ENCODE measurements at places on chromosomes 5 and 9.

DNA sequence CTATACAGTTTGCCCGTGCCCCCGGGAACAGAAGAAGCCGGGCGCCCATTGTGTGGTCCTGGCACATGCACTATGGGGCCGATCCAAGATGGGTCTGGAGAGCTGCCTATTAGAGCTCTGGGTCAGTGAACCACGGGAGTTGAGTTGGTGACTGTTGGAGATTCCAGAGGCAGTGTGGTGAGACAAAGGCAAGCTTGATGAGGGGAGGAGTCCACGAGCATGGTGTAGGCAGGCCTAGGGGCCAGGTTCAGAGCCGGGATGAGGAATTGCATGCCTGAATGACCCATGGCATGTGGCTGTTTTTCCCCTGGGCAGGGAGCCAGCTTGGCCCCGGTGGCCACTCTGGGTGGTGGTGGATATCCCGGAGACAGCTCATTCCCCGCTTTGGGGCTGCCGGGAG lies 84.4 kb upstream of the STC2 start:
- DNase-seq: no peak

DNA sequence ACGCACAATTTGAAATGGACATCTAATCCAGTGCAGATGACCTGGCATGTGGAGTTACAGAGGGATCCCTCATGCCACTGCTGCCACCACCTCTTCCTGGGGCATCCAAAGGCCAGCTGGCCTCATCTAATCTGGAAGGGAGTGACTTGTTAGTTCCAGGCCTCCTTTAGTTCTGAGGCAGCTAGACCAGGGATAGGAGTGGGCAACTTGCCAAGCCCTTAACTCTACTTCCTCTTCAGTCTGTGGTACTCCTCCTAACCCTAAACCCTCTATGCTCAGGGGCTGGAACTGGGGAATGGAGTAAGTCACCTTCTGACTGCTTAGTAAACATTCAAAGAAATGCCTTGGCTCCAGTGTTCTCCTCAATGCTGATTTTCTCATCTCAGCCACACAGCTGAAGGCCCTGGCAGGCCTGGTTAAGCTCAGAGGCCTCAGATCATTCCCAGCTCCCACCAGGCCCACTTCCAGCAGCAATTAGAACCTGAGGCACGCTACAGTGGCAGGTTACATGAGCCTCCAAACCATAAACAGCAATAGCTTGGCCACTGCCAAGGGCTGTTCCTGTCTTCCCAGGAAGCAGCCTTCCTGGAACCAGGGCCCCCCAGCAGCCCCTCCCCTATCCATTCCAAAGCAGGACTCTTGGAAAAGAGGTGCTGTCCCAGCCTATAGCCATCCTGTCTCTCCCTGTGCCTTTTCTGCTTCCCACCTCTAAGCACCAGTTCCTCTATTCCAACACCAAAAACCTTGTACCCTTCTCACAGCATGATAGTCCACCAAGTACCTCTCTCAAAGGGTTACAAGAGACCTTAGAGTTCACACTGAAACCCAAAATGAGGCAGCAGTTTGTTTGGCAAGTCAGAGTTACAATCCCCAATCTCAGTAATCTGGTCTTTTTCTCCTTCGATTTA lies 2.0 kb downstream of the EIF4EBP3 start:
- peak; percentile 47 for DNase-seq

- no peak for DNase-seq
These were observed 19.0 kb downstream of the UNC5A start for GRCh38 chr5:176829320-176829719.

DNA sequence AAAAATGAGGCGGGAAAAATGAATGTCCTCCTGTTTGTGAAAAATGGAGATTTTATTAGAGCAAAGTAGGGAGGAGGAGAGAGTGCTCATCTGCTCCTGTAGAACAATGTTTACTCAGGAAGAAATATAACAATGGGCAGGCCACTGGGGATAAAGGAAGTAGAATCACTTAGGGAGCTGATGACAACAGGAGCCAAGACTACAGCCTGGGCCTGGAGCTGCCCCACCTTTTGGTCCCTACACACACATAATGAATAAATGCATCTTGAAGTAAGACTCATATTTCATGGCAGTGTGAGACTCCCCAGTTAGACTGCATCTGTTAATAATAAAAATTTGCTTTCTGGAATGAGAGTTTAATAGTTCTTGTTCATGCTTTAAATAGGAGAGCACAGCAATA lies 1939.8 kb downstream of the EFNA5 start:
- peak; percentile 1 for DNase-seq

- no peak for DNase-seq
These were observed 1390.3 kb upstream of the NUDT12 start for GRCh38 chr5:104952876-104953275.

All from endothelial cell of umbilical vein (primary cell).